Right lobe of liver (tissue), 6 donors: ENCODE measurements at places on chromosomes 1 and 21.

GRCh38 chr1:113821916-113822315, 9.6 kb upstream of the RSBN1 start:
- no peak for DNase-seq

- DNase-seq: no peak
Observed at GRCh38 chr1:5721634-5722215, 270.5 kb downstream of the NPHP4 start.

DNA sequence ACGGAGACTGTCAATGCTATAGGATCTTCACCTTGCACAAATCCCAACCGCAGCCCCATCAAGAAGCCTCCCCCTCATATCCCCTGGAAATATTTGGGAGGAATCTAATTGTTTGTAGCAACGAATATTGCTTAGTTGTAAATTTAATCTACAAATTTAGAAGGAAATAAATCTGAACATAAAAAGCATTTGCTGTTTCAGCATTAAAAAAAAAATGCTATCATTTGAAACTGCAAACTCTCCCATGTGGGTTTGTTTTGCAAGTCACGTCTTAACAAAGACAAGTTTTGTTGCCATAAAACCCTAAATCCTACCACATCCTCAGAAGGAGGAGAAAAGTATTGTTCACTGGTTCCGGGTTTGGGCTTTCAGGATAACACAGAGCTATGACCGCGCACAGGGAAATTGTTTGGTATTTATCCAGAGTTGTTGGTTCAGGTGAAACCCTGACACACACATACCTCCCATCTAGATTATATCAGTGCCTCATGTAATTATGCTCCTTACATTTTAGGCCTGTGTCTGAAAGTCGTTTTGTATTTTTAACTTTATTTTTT, 279.6 kb downstream of the TM2D1 start:
- DNase-seq: no peak

DNA sequence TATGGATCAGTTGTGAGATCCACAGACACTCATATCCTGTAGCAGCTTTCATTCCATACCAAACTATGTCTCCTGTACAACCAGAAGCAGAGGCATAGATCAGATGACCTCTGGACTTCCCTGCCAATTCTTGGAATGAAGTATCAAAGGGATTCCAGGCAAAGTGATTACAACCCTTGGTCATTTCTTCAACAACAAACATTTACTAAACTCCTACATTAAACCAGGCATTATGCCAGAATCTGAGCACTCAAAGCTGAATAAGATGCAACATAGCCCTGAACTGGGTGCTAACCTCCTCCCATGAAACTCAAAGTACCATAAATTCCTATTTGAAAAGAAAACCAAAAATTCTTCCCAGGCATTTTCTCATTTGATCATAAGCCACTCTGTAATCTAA, 121.2 kb upstream of the SGIP1 start:
- no peak for DNase-seq

DNA sequence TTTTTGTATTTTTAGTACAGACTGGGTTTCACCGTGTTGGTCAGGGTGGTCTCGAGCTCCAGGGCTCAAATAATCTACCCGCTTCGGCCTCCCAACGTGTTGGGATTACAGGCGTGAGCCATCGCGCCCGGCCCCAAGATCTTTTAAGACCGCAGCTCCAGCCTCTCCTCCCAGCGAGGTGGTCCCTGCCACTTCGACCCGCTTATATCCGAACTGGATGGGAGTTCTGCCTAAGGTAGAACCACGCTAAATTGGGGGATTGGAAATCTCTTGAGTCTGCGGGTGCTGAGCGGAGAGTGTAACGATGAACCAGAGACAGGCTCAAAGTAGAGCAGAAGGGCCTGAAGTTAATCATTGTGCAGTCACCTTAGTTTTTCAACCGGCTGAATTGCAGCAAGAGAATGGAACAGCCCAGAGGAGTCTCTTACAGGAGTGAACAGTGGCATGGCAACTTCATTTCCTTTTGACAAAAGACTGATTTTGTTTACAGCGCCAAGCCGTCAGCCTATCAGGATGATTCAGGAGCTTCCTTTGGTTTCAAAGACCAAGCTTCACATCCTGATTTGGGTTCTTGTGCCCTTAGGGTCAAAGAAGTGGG, 726 bp upstream of the CYB5R1 start:
- DNase-seq: no peak
